ENCODE measurements at places on chromosomes 7 and 10. TPM values are rescaled to one million over a fixed set of nuclear protein-coding genes. Genes with fewer than 3 reads are reported as not detected.
A peak's percentile ranks its signal among the peaks of the same experiment; 100 is the strongest.

STEAP4 gene
- 4.8 TPM for total RNA-seq

DNA sequence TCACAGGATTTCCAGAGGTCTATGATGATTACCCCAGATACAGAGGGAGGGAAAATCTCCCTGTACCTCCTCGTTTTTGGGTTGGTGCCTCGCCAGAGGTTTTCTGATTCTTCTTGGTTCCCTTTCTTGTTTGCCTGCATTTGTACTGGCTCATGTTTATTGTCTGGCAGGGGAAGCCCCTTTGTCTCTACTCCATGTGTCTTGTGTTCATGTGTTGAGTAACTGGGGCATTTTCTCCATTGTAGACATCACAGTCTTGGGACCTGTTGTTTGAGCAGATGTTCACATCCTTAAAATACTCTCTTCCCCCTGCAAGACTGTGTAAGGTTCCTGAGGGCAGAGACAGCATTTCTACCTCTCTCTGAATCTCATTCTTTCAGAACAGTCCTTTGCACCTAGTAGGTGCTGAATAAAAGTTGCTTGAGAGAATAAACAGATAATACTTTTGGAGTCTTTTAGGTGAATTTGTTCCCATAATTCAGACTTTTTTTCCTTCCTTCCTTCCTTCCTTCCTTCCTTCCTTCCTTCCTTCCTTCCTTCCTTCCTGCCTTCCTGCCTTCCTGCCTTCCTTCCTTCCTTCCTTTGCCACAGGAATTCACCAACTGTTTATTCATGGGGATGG is 25.1 kb downstream of the CDK14 start:
- no peaks in the 10 kb centered on the region for H3K27me3 ChIP-seq
- no peak for DNase-seq
- H3K27ac ChIP-seq, result no peak overlapping the region
- H3K4me3 ChIP-seq, result no peak overlapping the region
- no peaks in the 10 kb centered on the region for H3K36me3 ChIP-seq

FBXL13 gene
- 0.71 TPM for total RNA-seq

GRCh38 chr10:16856092-16856491 is 38.9 kb upstream of the RSU1 start:
- no peak overlapping the region for H3K4me3 ChIP-seq
- peak overlapping the region; percentile 57 for H3K27ac ChIP-seq
- H3K4me1 ChIP-seq, result no peaks in the 10 kb centered on the region
- no peaks in the 10 kb centered on the region for H3K36me3 ChIP-seq

DNA sequence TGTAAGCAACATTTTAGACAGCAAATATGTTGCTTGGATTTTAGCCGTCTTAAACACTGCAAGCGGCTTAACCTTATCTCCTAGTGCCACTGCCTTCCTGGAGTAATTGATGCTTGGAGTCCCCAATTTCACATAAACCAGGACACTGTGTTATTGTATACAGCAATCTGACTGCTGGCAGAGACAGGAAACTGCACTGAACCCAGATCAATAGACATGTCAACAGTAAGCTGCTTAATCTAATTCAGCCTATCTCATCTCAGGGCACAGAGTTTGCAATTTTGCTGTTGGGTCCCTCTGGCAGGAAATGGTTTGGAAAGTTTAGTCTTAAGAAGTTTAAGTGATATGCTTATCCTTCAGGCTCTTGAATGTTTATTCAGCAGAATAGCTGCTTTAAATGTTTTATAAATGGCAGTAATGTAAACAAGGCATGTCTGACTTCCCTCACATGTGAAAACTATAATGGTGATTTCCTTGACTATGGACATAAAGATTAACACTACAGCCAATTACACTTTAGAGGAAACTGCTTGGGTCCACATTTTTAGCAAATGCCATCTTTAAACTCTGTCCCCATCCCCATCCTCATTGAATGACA is 598.6 kb downstream of the PARD3 start:
- peaks cover 2% of the 10 kb centered on the region for H3K36me3 ChIP-seq
- no peak overlapping the region for H3K27ac ChIP-seq
- no peaks in the 10 kb centered on the region for H3K4me1 ChIP-seq
- no peak for DNase-seq
- no peak overlapping the region for H3K4me3 ChIP-seq

- DNase-seq, result peak; percentile 49
- H3K4me3 ChIP-seq, result peak overlapping the region; percentile 20
- no peaks in the 10 kb centered on the region for H3K36me3 ChIP-seq
- H3K27ac ChIP-seq, result no peak overlapping the region
These were observed 23.4 kb downstream of the ZPBP start for GRCh38 chr7:50069613-50070012.

CHST3 gene
- 12.3 TPM for total RNA-seq

DNA sequence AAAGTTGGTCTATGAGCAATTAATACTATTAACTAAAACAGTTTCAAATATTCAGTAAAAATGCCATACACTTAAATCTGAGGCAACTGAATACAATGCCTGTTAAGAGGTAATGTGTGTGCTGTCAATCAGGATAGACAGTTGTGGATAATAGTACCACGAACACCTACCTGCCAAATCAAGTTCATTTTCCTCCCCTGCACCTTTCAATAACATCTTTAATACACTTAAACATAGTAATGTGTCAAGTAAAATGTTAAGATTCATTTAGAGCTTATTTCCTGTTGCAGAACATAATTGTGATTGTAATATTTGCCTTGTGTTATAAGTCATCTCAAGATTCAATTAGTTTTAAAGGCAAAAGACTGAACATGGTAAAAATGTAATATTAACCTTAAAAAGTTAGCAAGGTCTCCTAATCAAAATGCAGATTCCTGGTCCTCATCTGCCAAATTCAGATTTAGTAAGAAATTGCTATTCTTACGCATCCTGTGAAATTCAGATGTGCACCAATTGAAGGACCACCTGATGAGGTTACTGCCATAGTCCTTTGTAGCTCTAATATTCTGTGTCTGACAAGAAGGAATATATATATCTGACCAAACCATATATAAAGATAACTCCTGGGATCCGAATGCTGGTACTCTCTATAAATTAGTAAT is 37.1 kb downstream of the COL1A2 start:
- no peaks in the 10 kb centered on the region for H3K27me3 ChIP-seq
- peak; percentile 83 for DNase-seq
- peaks cover 19% of the 10 kb centered on the region for H3K36me3 ChIP-seq
- no peak overlapping the region for H3K27ac ChIP-seq
- H3K4me3 ChIP-seq, result no peak overlapping the region
- H3K4me1 ChIP-seq, result peaks cover 2% of the 10 kb centered on the region

PRKCQ gene
- total RNA-seq, result 16.5 TPM

ADRA2A gene
- total RNA-seq, result 2.3 TPM

- peak overlapping the region; percentile 8 for H3K27ac ChIP-seq
- peak; percentile 70 for DNase-seq
- H3K4me1 ChIP-seq, result peaks cover 9% of the 10 kb centered on the region
- peaks cover 4% of the 10 kb centered on the region for H3K36me3 ChIP-seq
- H3K27me3 ChIP-seq, result no peaks in the 10 kb centered on the region
These were observed 3.4 kb downstream of the IFRD1 start for GRCh38 chr7:112453505-112454171.

SFXN3 gene
- 27.8 TPM for total RNA-seq

DNA sequence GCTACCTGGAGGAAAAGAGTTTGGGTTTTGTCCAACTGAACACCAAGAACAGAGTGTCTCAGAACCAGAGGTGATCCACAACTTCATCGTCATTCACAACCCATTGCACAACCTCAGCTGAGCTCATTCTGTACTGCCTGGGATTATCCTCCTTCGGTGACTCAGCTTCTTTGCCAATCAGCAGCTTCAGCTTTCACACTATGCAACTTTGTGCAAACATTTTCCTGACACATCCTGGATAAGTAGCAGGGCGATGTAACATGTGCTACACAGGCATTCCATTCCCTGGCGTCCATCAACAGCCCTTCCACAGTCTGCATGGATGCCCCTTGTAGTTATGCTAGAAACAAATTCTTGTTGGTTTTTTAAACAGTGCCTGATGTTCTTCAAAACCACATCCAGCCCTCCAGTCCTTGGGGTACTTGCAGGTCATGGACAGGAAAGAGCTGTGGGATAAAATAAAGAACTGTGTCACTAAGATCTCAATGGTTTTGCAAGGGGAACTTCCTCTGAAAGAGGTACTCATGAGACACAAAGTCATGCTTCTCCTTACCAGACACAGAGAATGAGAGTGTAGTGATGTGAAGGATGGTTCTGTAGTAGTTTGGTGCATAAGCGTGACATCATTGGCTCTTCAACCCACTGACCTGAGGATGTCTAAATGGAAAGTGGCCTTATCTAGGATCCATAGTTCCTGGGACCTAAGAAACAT is 478.5 kb downstream of the KIF20B start:
- H3K36me3 ChIP-seq, result no peaks in the 10 kb centered on the region
- H3K4me1 ChIP-seq, result no peaks in the 10 kb centered on the region
- DNase-seq, result peak; percentile 6
- H3K4me3 ChIP-seq, result no peak overlapping the region
- no peak overlapping the region for H3K27ac ChIP-seq

- H3K27me3 ChIP-seq, result no peaks in the 10 kb centered on the region
- no peaks in the 10 kb centered on the region for H3K4me1 ChIP-seq
- H3K27ac ChIP-seq, result no peak overlapping the region
- H3K4me3 ChIP-seq, result no peak overlapping the region
- DNase-seq, result no peak
These were observed 334.7 kb upstream of the ZNF32 start for GRCh38 chr10:43983405-43983804.

DNA sequence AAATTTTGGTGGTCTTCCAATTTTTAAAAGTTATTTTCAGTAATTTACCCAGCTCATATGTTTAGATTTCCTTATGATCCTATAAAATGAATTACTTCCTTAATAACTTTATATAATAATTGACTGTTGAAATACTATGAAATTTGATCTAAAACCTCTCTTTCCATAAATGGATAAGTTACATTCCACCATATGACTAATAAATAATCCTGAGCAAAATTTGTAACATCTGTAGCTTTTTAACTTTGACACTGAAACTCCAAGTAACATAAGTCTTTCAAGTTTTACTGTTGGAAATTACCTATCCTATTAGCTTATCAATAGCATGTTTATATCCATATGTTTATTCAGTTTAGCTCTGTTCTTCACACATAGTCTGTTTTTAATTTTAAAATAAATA is 85.3 kb downstream of the HECTD2 start:
- peaks cover 5% of the 10 kb centered on the region for H3K36me3 ChIP-seq
- H3K27ac ChIP-seq, result no peak overlapping the region
- H3K27me3 ChIP-seq, result no peaks in the 10 kb centered on the region
- no peaks in the 10 kb centered on the region for H3K4me1 ChIP-seq

GRCh38 chr7:145978769-145979168 is 137.8 kb upstream of the CNTNAP2 start:
- no peaks in the 10 kb centered on the region for H3K36me3 ChIP-seq
- H3K27me3 ChIP-seq, result no peaks in the 10 kb centered on the region
- no peak overlapping the region for H3K27ac ChIP-seq
- H3K4me1 ChIP-seq, result no peaks in the 10 kb centered on the region
- DNase-seq, result no peak
- H3K4me3 ChIP-seq, result no peak overlapping the region

PSTK gene
- 4.0 TPM for total RNA-seq

GRCh38 chr7:75915416-75916156 is 631 bp downstream of the POR start:
- peak overlapping the region; percentile 97 for H3K4me3 ChIP-seq
- peaks cover 10% of the 10 kb centered on the region for H3K36me3 ChIP-seq
- peak; percentile 36 for DNase-seq
- H3K27ac ChIP-seq, result peak overlapping the region; percentile 51
